ENCODE measurements at places on chromosomes 3 and 15.

DNA sequence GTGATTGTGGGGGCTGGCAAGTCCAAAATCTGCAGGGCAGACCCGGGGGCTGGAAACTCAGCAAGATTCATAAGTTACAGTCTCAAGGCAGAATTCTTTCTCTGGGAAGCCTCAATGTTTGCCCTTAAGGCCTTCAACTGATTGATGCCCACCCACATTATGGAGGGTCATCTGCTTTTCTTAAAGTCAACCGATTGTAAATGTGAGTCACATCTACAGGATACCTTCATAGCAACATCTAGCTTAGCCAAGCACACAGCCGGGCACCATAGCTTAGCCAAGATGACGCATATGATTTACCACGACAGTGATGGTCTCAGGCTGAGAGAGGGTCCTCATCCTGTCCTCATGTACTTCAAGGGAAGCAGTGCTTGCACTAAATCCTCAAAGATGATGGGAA, 43.5 kb downstream of the IDH2 start:
- no peak overlapping the region for H3K4me3 ChIP-seq
- no peak for DNase-seq
- H3K27ac ChIP-seq = peak overlapping the region; percentile 71

- no peak overlapping the region for H3K4me3 ChIP-seq
- no peaks in the 10 kb centered on the region for H3K4me1 ChIP-seq
- peaks cover 4% of the 10 kb centered on the region for H3K36me3 ChIP-seq
- no peak overlapping the region for H3K27ac ChIP-seq
- no peak for DNase-seq
These were observed 52.7 kb downstream of the CAPN7 start for GRCh38 chr3:15258720-15259119.

GRCh38 chr3:112379020-112379690, 46.2 kb downstream of the CD200 start:
- H3K27me3 ChIP-seq = no peaks in the 10 kb centered on the region
- H3K4me3 ChIP-seq = no peak overlapping the region
- H3K4me1 ChIP-seq = peaks cover 2% of the 10 kb centered on the region
- peaks cover 1% of the 10 kb centered on the region for H3K36me3 ChIP-seq
- H3K27ac ChIP-seq = no peak overlapping the region

DNA sequence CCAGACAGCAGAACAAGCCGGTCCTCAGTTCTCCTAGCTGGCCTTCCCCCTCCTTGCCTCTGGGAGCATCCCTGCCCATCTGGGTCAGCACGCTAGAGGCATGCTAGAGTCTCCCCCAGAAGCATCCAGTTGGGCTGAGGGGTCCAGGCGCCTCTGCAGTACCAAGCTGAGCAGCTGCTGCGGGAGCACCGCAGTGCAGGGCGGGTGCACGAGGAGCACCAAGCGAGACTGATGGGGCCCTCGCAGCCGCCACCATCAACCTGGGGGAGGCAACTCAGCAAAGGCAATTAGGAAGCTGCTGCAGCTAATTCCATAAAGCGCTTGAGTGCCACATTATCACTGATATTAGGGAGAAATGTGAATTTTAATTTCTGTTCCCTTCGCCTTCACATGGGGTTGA, 12.4 kb downstream of the CACNA2D3 start:
- no peaks in the 10 kb centered on the region for H3K4me1 ChIP-seq
- no peak overlapping the region for H3K27ac ChIP-seq
- H3K4me3 ChIP-seq = no peak overlapping the region
- no peak for DNase-seq
- H3K36me3 ChIP-seq = no peaks in the 10 kb centered on the region
- no peaks in the 10 kb centered on the region for H3K27me3 ChIP-seq

DNA sequence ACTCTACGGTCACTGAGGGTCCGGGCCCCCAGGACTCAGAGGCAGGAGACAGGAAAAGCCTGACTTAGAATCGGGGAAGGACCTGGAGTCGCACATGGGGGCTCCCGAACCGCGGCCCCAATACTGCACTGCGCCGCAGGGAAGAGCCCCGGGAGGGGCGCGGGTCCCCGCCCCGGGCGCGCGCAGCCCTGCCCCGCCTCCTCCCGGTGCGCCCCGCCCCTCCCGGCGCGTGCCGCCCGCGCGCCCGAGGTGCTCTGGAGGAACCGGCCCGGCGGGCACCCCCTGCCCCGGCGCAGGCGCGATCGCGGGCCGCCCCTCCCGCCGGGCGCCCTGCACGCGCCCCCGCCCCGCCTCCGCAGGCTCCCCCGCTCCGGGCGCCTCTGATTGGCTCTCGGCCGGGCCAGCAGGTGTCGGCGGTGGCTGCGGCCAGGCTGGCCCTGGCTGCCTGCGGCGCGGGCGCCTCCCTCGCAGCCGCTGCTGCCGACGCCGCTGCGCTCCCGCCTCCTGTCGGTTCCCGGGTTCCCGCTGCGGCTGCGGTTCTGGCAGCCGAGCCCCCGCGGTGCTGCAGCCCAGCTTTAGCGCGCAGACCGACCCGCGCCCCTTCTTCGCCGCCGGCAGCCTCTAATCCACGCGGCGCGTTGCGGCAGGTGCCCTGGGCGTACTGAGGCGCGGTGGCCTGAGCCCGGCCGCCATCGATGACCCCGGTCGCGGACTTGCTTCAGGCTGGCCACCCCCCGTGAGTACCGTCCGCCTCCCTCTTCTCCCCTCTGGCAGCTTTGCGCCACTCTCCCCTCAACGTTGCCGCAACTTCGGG, at the start of gene MYRIP:
TSS of gene MYRIP (plus strand) at position 429 of the 814 bp plus-strand sequence. CDS start 91,208 bp downstream, outside the sequence.
- peak; percentile 61 for DNase-seq
- peaks cover 48% of the 10 kb centered on the region for H3K4me1 ChIP-seq
- no peaks in the 10 kb centered on the region for H3K36me3 ChIP-seq
- peak within 1 kb of the TSS; percentile 82 for H3K27ac ChIP-seq

DNA sequence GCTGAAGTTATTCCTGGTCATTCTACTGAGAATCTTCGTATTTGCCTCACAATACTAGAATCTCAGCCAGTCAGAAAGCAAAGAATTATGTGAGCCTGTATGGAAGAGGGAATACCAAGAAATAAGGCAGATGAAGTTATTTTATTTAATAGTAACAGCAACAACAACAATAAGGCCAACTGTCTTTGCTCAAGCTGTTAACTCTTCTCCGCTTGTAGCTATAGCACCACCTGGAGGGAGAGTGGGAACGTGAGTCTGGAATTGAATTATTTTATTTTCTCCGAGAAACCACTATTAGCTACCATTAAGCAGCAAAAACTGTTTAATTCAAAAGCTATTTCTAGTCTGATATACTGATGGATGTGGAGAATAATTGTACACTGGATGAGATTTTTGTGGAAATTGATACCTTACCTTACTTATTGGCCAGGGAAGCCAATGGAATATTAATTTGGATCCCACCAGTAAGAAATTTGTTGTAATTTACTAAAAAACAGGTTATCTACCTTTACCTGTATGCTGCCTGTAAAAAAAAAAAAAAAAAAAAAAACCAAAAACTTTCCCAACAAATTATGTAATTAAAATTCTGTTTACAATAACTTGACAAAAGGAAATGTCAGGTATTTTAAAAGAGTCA, 50.1 kb downstream of the CALML4 start:
- peaks cover 11% of the 10 kb centered on the region for H3K36me3 ChIP-seq
- H3K27me3 ChIP-seq = no peaks in the 10 kb centered on the region
- no peak overlapping the region for H3K4me3 ChIP-seq

GRCh38 chr15:42157981-42158765, 1.7 kb upstream of the PLA2G4F start:
- no peak for DNase-seq
- no peaks in the 10 kb centered on the region for H3K27me3 ChIP-seq
- H3K4me3 ChIP-seq = no peak overlapping the region
- H3K4me1 ChIP-seq = no peaks in the 10 kb centered on the region
- H3K27ac ChIP-seq = no peak overlapping the region

- H3K4me1 ChIP-seq = peaks cover 22% of the 10 kb centered on the region
- H3K36me3 ChIP-seq = no peaks in the 10 kb centered on the region
- peak within 1 kb of the TSS; percentile 42 for H3K27ac ChIP-seq
- no peak for DNase-seq
- H3K4me3 ChIP-seq = peak within 1 kb of the TSS; percentile 53
- peaks cover 3% of the 10 kb centered on the region for H3K27me3 ChIP-seq
These were observed at the start of gene PDZRN3 for GRCh38 chr3:73624821-73625665. PDZRN3 (minus strand) TSS chr3:73624941.

- no peaks in the 10 kb centered on the region for H3K4me1 ChIP-seq
- no peaks in the 10 kb centered on the region for H3K36me3 ChIP-seq
- no peak overlapping the region for H3K27ac ChIP-seq
- no peak overlapping the region for H3K4me3 ChIP-seq
- H3K27me3 ChIP-seq = no peaks in the 10 kb centered on the region
- DNase-seq = no peak
These were observed 14.1 kb downstream of the SLCO3A1 start for GRCh38 chr15:91867581-91868026.

DNA sequence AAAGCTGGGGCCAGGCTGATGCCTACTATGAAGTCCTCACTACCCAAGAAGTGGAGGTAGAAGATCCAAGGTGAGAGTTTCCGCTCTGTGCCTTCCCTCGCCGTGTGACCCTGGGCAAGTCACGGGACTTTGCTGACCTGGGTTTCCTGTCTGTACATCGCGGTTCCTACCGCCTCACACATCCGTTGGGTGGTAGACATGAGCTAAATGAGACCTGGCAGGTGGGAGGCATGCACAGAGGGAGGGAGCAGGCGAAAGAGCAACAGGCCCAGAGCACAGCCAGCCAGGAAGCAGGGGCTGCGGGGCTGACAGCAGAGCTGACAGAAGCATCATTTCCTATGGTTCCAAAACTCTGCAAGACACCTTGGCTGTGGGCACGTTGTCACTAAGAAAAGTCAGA, 157.3 kb upstream of the BHLHE40 start:
- no peak for DNase-seq
- H3K36me3 ChIP-seq = peaks cover 6% of the 10 kb centered on the region
- no peak overlapping the region for H3K27ac ChIP-seq

- no peak for DNase-seq
- no peak overlapping the region for H3K27ac ChIP-seq
- H3K27me3 ChIP-seq = no peaks in the 10 kb centered on the region
These were observed 38.0 kb upstream of the RFTN1 start for GRCh38 chr3:16551342-16551976.

DNA sequence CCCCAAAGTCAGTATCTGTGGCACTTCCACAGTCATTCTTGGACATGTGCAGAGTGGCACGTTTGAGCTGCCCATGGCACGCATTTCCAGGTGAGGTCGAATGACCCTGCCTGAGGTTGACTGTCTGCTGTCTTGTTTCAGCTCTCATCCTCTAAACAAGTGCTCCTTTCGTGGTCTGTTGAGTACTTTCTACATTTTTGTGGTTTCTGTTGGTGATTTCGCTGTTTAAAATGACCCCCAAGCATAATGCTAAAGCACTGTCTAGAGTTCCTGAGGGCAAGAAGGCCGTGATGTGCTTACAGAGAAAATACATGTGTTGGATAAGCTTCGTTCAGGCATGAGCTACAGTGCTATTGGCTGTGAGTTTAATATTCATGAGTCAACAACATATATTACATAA, 40.0 kb upstream of the SAMMSON start:
- no peak overlapping the region for H3K27ac ChIP-seq
- H3K4me3 ChIP-seq = no peak overlapping the region
- peaks cover 8% of the 10 kb centered on the region for H3K36me3 ChIP-seq
- H3K4me1 ChIP-seq = no peaks in the 10 kb centered on the region

DNA sequence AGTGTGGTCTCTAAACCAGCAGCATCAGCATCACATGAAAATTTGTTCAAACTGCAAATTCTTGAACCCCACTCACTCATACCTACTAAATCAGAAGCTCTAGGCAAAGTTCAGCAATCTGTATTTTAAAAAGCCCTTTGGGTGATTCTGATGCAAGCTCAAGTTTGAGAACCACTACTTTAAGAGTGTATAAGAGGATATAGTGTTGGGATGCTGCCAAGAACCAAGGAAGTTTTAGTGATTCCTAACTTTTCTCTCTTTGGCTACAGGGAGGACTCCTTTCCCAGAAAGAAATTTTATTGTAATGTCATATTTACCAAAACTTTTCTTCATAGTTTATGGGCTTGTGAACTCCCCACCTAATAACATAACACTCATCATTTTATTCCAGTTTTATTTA, 422.2 kb downstream of the TBC1D5 start:
- H3K4me1 ChIP-seq = no peaks in the 10 kb centered on the region
- H3K4me3 ChIP-seq = no peak overlapping the region
- H3K27ac ChIP-seq = no peak overlapping the region
- H3K27me3 ChIP-seq = no peaks in the 10 kb centered on the region
- no peaks in the 10 kb centered on the region for H3K36me3 ChIP-seq

- H3K36me3 ChIP-seq = no peaks in the 10 kb centered on the region
- no peak overlapping the region for H3K27ac ChIP-seq
- DNase-seq = no peak
- H3K4me1 ChIP-seq = no peaks in the 10 kb centered on the region
- H3K4me3 ChIP-seq = no peak overlapping the region
These were observed 6.3 kb downstream of the ATP13A4 start for GRCh38 chr3:193548406-193548805.

DNA sequence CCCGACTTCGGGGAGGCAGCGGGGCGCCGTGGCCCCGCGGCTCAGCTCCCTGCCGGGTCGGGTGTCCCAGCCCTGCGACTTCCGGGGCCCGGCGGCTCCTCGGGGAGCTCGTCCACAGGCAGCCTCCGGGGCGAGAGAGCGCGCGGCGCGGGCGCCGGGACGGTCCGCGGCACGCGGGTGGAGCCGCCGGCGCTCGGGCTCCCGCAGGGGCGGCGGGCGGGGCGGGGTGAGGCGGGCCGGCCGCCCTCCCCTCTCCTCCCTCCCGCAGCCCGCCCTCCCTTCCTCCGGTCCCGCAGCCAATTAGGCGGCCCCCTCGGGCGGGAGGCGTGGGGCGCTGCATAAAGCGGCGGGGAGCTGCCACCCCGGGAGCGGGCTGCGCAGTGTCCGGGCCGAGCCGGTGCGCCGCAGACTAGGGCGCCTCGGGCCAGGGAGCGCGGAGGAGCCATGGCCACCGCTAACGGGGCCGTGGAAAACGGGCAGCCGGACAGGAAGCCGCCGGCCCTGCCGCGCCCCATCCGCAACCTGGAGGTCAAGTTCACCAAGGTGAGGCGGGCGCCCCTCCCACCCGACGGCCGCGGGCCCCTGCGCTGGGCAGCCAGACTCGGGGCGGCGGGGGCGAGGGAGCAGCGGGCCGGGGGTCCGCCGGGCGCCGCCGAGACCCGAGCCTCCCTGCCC, at the start of gene ALDH1A3:
TSS of gene ALDH1A3 (plus strand) at position 368 of the 675 bp plus-strand sequence. CDS start at position 445, 77 bp downstream.
- H3K27ac ChIP-seq = no peak within 1 kb of the TSS
- H3K36me3 ChIP-seq = no peaks in the 10 kb centered on the region
- peaks cover 14% of the 10 kb centered on the region for H3K4me1 ChIP-seq
- H3K27me3 ChIP-seq = peaks cover 11% of the 10 kb centered on the region
- no peak for DNase-seq
- peak within 1 kb of the TSS; percentile 53 for H3K4me3 ChIP-seq

Data from liver (tissue), 10 donors.